ENCODE measurements at places on chromosomes 7 and 10. TPM values are rescaled to one million over a fixed set of nuclear protein-coding genes. Genes with fewer than 3 reads are reported as not detected.

GRCh38 chr7:2283074-2283473 is 31.2 kb downstream of the SNX8 start:
- no peak overlapping the region for H3K4me3 ChIP-seq
- no peaks in the 10 kb centered on the region for H3K4me1 ChIP-seq
- no peaks in the 10 kb centered on the region for H3K36me3 ChIP-seq
- H3K27ac ChIP-seq: no peak overlapping the region
- no peaks in the 10 kb centered on the region for H3K27me3 ChIP-seq

DNA sequence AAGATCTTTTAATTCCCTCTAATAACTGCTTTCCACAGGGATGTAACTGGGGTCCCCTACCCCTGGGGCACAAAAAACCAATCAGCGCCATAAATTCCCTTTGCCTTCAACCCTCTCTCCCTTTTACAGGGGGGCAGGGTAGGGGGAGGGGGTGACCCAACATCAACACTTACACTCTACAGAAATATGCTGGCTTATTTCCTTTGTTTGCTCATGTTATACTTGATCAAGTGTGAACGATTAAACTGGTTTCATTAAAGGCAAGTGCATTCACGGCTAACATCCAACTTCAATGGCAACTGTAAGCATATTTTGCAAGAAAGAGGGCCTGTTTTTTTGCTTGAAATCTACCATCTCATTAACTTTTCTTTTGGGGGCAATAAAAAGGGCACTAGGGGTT is 2.9 kb downstream of the CTBP2 start:
- no peaks in the 10 kb centered on the region for H3K36me3 ChIP-seq
- peak overlapping the region; percentile 20 for H3K4me3 ChIP-seq
- H3K27me3 ChIP-seq: peaks cover 60% of the 10 kb centered on the region
- no peaks in the 10 kb centered on the region for H3K4me1 ChIP-seq

DNA sequence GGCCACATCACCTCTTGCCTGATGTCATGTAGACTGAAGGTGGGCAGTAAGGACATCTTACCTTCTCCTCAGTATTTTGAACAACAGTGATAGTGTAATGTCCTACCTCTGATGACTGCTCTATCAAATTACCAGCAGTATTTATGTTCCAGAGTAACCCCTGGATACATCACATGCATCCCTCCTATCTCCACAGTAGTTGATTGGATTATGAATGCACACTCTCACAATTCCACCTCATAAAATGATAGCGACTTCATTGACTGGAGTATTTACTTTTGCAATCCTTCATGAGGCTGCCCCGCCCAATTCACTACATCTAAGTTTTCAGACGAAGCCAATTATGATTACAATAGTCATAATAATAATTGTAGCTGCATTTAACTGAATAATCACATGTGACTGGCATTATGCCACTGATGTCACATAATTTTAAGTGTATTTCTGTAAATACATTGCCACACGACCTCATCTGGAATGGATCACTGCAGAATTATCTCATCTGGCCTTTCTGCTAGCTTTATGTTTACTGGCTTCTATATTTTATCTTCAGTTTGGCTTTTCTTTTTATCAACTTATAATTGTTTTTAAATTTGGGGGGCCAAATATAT is 268.9 kb downstream of the SLC25A13 start:
- no peaks in the 10 kb centered on the region for H3K36me3 ChIP-seq
- no peaks in the 10 kb centered on the region for H3K4me1 ChIP-seq
- H3K4me3 ChIP-seq: no peak overlapping the region
- H3K27me3 ChIP-seq: peaks cover 24% of the 10 kb centered on the region
- H3K27ac ChIP-seq: no peak overlapping the region

- peaks cover 10% of the 10 kb centered on the region for H3K36me3 ChIP-seq
- DNase-seq: no peak
- H3K27ac ChIP-seq: no peak overlapping the region
- no peak overlapping the region for H3K4me3 ChIP-seq
- no peaks in the 10 kb centered on the region for H3K27me3 ChIP-seq
- peaks cover 22% of the 10 kb centered on the region for H3K4me1 ChIP-seq
These were observed 27.8 kb downstream of the BPGM start for GRCh38 chr7:134674424-134674823.

DNA sequence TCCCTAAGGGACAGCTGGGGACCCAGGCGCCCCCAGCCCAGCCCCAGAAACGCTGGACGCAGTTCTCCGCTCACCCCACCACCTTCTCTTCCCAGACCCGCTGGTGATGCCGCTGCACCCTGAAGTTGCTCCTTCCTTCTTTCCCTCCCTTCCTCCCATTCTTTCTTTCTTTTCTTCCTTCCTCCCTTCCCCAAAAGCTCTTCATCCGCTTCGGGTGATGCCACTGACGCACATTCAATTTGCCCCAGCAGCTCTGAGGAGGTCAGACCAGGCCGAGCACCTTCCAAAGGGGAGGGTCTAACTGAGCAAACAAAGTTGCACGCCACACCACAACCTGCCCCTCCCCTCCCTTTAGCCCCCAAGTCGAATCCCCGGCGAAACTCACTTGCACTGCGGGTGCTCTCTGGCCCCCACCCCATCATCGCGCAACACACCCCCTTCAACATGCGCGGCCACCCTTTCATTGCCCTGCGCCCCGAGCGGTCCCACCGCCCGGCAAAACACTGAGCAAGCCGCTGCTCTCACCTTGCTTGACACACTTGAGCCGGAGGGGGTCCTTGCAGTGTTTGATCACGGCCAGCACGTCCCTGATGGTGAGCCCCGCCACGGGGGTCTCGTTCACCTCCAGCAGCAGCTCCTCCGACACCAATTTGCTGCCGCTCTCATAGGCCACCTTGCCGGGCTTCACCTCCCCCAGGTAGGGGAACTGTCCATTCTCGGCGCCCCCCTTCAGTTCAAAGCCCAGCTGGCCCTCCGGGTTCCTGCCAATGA is 787 bp downstream of the MAGI2 start:
- H3K36me3 ChIP-seq: peaks cover 10% of the 10 kb centered on the region
- peaks cover 28% of the 10 kb centered on the region for H3K4me1 ChIP-seq
- H3K27ac ChIP-seq: peak overlapping the region; percentile 60
- H3K27me3 ChIP-seq: peaks cover 50% of the 10 kb centered on the region
- peak overlapping the region; percentile 84 for H3K4me3 ChIP-seq
- DNase-seq: no peak

DNA sequence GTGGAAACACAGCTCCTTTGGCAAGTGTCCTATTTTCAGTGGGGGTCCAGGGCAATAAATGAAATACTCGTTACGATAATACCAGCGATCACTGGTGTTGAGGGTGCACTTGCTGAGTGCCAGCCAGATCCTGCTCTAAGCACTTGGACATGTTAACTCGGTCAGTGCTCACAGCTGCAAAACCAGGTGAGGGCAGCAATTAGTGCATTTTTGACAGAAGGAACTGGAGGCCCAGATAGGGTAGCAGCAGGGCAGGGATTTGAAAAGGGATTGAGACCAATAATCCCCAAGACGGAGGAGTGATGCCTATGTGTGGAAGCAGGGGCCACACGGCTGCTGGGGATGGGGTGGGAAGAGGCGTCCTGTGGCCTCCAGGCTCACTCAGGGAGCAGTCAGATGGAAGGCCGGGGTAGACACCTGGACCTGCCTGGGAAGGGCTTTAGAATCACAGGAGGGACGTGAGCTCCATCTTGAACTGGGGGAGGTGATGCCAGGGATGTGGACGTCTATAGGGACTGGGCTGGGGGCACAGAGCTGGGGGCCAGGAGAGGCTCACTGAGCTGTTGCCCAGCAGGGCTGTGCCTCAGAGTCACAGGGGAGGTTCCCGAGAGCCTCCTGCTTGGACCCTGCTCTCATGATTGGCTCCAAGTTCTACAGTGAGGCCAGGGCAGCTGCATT is 14.3 kb downstream of the PTPRE start:
- H3K27me3 ChIP-seq: no peaks in the 10 kb centered on the region
- no peak for DNase-seq
- H3K4me3 ChIP-seq: no peak overlapping the region
- H3K4me1 ChIP-seq: no peaks in the 10 kb centered on the region

Gene SLC26A5
- not detected for total RNA-seq

Gene NME8
- not detected for total RNA-seq

Gene FXYD4
- total RNA-seq: not detected

Gene TUBB8
- total RNA-seq: not detected
